ELR (cell line): ENCODE measurements at places on chromosomes 4 and X.

GRCh38 chr4:15481961-15482745 lies 12.5 kb downstream of the CC2D2A start:
- no peak for DNase-seq

DNA sequence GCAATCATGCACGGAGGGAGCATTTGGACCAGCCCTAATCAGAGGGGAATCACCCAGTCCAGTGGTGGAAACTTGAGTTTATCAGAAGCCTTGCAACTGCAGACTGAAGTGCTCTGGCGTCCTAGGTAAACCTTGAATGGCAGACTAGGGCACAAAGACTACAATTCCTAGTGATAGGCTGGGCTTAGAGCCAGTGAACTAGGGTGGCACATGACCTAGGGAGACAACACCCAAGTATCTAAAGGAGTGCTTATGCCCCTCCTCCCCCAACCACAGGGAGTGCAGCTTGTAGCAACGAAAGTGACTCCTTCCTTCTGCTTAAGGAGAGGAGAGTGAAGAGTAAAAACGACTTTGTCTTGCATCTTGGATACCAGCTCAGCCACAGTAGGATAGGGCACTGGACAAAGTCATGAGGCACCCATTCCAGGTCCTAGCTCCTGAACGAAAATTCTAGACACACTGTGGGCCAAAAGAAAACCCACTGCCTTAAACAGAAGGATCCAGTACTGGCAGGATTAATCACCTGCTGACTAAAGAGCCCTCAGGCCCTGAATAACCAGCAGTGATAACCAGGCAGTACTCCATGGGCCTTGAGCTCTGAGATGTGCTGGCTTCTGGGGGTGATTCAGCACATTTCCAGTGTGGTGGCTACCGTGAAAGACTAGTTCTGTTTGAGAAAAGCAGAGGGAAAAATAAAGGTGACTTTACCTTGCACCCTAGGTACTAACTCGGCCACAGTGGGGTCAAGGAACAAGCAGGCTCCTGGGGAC lies 58.7 kb upstream of the STARD8 start:
- peak; percentile 67 for DNase-seq

GRCh38 chr4:100287534-100287933 lies 97.3 kb upstream of the DDIT4L start:
- no peak for DNase-seq

GRCh38 chr4:173074501-173074946 lies 94.1 kb upstream of the GALNT7 start:
- peak; percentile 61 for DNase-seq

DNA sequence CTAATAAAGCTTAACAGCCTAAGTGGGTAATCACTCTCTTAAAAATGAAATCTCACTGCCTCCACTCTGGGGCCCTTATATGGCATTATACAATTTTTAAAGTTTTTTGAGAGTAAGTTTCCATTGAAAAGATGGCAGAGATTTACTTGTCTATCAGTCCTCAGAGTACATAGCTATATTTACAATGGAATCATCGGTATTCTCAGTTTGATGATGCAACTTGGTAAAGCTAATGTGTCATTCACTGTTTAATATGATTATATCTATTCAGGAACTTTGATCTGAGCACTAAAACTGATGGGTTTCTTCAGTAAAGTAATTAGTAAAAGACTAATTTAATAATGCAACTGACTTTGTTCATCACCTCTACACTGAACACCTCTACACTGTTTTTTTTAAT lies 51.6 kb downstream of the CT47B1 start:
- DNase-seq = no peak

- DNase-seq = peak; percentile 63
Observed at GRCh38 chr4:130478406-130478805, 1382.5 kb downstream of the C4orf33 start.

DNA sequence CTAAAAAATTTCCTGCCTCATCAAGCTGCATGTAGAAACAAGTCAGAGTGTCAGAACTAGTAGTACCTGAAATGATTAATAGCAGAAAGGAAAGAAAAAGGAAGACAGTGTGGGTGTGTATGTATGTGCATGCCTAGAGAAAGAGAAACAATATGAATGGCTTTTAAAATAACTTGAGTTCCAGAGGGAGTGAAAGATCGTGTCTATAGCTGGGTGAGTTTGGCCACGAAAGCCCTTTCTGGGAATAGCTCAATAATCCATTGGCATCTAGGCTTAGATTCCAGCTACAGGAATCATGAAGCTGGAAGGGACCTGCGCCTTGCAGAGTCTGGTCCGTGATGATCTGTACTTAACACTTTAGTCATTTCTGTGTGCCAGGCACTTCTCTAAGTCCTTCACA lies 195.6 kb downstream of the RAPGEF2 start:
- peak; percentile 56 for DNase-seq

GRCh38 chr4:3388471-3389232 lies 53.1 kb upstream of the HGFAC start:
- DNase-seq = peak; percentile 80

DNA sequence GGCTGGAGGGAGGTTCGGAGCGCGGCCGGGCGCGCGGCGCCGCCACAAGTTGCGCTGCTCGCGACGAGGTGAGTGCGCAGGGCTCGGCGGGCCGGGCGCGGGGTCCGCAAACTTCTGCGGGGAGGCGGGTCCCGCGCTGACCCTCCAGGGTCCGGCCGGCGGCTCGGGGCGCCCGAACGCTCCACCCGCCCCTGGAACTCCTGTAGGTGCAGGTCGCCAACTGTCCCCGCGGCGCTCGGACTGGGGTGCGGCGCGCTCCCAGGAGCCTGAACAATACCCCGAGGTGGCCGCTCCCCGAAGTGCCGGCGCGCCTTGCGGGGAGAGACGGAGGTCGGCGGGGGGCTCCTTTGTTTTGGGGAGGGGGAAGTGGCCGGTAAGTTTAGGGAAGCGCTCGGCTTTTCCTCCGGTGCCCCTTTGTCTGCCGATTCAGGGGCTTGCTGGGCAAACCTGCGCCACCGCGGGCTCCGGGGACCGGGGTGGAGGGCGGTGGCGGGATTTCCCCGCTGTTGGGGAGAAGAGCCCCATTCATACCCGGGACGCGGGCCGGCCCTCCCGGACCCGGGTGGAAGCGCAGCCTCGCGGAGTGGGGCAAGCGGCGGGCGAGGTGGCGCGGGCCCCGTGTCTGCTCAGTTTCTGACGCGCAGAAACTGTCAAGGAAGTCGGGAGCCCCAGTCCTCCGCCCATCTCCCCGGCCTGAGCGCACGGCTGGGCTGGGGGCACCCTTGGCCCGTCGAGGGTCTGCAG lies 694 bp downstream of the TBL1X start:
- peak; percentile 9 for DNase-seq

GRCh38 chrX:147763131-147763530 lies 148.6 kb upstream of the FMR1 start:
- DNase-seq = no peak

- no peak for DNase-seq
Observed at GRCh38 chrX:85964744-85965143, 82.6 kb downstream of the CHM start.

GRCh38 chrX:72003811-72004750 lies 93.4 kb downstream of the NHSL2 start:
- DNase-seq = peak; percentile 27

- DNase-seq = no peak
Observed at GRCh38 chr4:114734594-114734993, 136.0 kb downstream of the UGT8 start.

- DNase-seq = peak; percentile 92
Observed at GRCh38 chr4:74230902-74231499, 73.1 kb downstream of the MTHFD2L start.

DNA sequence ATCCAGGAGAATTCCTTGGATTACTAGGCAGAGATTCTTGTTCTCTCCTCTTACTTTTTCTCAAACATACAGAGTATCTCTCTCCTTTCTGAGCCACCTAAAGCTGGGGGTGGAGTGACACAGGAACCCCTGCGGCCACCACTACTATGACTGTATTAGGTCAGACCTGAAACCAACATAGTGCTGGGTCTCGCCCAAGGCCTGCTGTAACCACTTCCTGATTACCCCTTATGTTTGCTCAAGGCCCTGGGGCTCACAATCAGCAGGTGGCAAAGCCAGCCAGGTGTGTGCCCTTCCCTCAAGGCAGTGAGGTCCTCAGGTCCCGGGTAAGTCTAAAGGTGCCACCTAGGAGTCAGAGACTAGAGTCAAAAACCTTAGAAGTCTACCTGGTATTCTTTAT lies 166.4 kb downstream of the PARM1 start:
- DNase-seq = no peak

GRCh38 chrX:16653424-16653823 lies 3.5 kb downstream of the S100G start:
- peak; percentile 30 for DNase-seq

GRCh38 chrX:16100673-16101072 lies 22.7 kb upstream of the GRPR start:
- DNase-seq = no peak

DNA sequence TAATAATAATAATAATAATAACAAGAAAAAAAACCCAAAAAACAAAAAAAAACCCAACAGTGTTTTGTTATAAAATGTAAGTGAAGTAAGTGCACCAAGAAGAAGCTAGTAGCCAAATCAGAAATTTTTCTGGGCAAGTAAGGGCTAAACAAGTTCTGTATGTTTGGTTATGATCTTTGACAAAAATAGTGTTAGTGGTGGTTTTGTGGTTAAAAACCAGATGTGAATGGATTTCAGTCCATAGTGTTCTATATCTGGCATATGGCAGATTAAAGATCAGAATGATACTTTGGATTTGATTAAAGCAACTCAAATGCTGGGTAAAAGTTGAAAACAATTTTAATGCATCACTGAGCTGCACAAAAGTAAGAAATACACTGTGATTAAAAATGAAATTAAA lies 116.5 kb upstream of the NDST4 start:
- DNase-seq = no peak

GRCh38 chr4:5630762-5631161 lies 77.6 kb downstream of the EVC2 start:
- no peak for DNase-seq

DNA sequence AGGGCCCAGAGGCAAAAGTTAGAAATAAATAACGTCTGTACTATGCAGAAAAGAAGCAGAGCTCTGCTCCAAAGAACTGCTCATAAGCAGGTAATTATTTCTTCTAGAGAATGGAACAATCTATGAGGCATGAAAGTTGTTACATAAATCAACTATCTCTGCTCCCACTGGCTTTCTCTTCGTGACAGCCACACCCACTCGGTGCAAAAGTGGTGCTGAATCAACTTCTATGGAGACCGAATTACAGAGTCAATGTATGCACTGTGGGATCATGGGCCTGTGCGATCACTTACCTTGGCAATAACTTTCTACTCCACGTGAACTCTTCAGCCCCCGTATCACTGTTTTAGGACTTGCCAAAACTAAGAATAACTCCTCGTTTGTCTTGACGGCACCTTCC lies 99.4 kb upstream of the ATXN3L start:
- no peak for DNase-seq

DNA sequence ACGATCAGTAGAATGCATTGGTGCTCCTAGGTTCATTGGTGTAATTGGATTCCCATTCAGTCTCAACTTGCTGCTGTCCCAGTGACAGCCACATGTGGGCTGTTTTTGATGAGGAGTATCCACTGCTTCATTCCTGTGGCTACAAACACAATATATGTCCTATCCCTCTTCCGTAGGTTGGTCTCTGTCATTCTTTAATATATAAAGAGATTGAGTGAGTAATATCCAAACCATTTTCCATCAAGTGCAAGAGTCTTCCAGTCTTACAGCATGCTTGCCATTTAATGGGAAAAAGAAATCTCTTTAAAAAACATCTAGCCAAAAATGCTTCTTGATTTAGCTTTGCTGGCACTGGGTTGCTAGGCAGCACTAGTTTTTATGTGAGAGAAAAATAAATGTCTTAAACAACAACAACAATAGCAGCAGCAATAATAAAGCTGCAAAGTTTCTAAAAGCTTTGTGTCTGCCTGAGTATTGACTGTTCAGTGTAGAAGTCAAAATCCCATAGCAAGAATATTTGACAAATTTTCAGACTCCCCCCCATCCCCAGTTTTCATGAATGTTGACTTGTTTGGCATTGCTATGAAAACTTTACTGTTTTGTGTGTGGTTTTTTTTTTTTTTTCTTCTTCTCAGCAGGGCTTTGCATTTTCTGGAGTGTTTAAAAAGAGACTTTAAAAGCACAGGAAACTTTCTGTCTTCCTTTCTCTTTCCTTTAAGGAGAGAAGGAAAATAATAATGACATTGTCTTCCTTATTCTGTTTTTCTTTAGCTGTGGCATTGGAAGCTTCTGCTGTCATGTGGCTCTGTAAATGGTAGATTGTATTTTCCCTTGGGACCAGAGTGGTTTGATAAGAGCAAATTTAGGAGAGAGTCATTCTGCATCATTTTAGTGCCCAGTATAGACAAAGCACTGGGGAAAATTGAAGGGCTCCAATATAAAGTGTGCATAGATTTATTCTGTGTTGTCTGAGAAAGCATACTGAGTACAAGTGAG lies 244.3 kb downstream of the ARHGAP10 start:
- peak; percentile 25 for DNase-seq

DNA sequence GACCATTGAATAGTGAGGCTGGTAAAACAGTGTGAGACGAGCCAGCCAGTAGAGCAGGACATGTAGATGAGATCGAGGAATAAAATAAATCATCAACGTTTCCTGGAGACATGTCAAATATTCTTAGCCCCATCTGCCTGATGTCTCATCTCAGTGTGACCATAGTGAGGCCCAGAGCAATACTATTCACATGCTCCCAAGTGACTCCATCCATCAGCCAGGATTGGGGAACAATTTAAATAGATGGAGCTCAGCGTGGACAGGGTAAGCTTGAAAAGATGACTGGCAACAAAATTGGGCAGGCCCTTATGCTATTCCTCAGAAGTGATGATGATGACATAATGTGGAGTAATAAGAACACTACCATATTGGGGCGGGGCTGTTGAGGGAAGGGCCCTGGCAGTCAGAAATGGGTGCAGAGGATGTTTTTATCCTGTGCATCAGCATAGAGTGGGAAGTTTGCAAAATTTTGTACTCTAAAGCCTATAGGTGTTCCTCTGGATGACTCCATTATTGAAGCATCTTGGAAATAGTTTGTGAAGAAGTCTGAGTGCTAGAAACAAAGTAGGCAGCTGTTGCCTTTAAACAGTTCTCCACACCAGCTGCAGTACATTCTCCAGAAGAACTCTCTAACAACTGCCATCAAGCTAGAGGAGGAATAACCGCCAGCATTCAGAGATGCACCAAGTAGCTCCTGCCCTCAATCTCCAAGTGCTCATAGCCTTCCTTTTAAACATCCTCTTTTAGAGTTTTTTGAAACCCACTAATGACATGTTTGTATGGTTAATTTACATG lies 333.0 kb downstream of the DCHS2 start:
- no peak for DNase-seq

- DNase-seq = no peak
Observed at GRCh38 chrX:129427267-129427666, 96.0 kb downstream of the SMARCA1 start.

GRCh38 chr4:175531405-175532091 lies 280.5 kb downstream of the GPM6A start:
- DNase-seq = peak; percentile 79

GRCh38 chr4:163201358-163201757 lies 34.7 kb upstream of the NAF1 start:
- no peak for DNase-seq

- DNase-seq = peak; percentile 88
Observed at GRCh38 chrX:152904151-152905080, 6.5 kb downstream of the ZNF185 start.
